Brain pericyte (primary cell): ENCODE measurements at places on chromosomes 2 and 18.

DNA sequence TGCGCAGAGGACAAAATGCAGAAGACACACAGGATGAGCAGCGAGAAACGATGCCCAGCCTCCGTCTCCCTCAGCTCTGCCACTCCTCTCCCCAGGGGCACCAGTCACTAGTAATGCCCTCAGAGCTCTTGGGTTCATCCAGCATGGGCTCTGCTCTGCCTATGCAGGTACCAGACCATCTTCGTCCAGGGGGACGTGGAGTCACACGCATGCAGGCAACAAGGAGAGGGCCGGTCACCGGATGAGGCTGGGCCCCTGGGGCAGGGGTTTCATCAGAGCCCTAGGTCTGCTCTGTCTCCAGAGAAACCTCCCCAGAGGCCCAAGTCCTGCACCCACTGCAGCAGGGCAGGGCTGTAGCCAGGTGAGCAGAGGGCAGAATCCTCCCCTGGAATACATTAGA lies 23.9 kb downstream of the RAB31 start:
- no peak for DNase-seq

- no peak for DNase-seq
Observed at GRCh38 chr2:86747711-86748639, 27.9 kb downstream of the RMND5A start.

DNA sequence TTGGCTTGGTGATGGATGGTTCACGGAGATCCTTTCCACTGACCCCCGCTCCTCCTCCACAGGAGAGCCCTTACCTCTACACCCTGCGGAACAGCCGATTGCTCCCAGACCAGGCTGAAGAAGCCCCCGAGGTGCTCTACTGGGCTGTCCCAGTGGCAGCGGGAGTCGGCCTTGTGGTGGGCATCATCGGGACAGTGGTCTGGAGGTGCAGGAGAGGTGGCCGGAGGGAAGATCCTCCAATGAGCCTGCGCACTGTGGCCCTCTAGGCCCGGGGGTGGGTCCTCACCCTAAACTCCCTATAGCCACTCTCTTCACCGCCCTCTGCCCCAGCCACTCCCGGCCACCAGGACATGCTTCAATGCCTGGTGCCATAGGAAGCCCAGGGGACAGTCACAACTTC lies 108.8 kb upstream of the PPP1CB start:
- no peak for DNase-seq

DNA sequence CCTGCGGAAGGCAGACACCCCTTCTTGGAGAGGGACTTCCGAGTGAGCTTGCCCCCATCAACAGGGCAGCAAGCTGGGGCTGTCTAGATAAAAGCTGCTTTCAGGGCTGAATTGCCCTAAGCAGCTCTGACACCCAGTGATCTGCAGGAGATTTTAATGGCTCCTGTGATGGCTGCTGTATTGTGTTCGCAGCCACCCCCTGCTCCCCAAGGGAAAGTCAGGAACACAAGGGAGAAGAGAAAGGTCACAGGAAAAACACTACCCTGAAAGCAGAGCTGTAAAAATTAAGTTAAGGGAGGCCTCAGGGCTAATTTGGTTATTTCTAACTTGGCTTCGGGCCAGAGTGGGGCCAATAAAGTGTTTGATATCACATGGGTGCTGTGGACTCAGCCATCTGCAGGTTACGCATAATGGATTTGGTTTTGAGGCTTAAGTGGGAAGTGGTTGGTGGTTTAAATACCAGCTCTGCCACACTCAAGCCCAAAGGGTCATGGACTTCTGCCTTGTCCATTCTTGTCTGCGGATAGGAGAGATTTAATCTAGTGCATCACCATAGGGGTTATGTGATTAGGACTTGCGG lies 147.6 kb downstream of the CLIP4 start:
- no peak for DNase-seq

DNA sequence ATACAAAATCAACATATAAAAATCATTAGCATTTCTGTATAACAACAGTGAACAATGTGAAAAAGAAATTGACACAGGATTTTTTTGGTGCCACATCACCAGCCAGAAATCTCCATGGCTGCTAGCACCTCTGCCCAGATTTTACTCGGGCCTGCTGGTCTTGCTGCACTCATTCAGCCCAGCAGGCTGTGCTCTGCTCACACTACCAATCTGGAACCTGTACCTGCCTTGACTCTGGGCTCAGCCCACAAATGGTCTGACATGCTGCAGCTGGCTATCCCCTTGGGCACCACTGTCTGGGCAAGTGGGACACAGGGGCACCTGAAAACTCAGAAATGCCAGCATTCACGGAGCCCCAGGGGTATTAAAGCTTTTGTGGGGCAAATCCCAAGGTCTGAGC lies 392.5 kb upstream of the NRXN1 start:
- no peak for DNase-seq

GRCh38 chr2:118812552-118812951 lies 34.9 kb downstream of the EN1 start:
- no peak for DNase-seq

- no peak for DNase-seq
Observed at GRCh38 chr2:112582314-112582746, 2.1 kb upstream of the CHCHD5 start.

DNA sequence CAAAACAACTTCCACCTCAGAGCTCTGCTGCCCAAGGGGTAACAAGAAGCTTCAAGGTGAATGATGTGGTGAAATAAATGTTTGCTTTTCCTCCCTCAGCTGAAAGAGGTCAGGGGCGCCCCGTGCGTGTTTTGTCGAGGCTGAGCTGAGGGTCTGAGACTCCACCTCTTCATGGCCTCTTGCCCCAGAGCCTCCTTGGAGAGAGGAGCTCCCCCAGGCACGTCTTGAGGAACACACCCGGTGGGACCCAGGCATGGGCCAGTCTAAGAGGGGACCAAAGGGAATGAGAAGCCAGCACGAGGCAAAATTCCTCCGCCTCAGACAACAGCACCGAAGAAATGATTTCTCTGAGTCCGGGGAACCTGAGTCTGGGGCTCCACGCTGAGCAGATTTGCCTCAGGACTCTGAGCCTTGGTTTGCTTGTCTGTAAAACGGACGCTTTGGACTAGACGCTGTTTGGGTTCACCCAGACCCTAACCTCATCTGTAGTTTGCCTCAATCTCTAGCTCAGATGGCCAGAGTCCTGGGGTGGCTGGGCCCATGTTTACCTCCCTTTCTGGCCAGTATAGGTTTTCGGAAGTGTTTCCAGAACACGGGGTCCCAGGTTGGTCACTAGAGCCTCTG lies 56.4 kb upstream of the ODC1 start:
- DNase-seq = no peak

- no peak for DNase-seq
Observed at GRCh38 chr2:149586063-149586462, 1.5 kb downstream of the MMADHC start.

DNA sequence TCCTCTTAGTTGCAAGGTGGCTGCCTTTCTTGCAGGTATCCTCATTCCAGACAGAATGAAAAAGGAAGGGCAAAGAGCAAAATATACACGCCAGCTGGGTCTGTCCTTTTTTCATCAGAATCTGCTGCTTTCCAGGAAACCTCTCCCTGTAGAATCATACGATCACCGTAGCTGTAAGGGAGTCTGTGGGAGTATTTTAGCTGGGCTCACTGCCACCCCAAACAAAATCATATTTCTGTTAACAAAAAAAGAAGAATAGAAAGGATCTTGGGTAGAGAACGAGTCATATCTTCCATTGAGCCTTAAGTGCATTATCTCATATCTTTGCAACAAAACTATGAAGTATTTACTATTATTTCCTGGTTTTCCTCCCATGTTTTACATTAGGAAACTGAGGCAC lies 15.0 kb upstream of the TANC1 start:
- no peak for DNase-seq

DNA sequence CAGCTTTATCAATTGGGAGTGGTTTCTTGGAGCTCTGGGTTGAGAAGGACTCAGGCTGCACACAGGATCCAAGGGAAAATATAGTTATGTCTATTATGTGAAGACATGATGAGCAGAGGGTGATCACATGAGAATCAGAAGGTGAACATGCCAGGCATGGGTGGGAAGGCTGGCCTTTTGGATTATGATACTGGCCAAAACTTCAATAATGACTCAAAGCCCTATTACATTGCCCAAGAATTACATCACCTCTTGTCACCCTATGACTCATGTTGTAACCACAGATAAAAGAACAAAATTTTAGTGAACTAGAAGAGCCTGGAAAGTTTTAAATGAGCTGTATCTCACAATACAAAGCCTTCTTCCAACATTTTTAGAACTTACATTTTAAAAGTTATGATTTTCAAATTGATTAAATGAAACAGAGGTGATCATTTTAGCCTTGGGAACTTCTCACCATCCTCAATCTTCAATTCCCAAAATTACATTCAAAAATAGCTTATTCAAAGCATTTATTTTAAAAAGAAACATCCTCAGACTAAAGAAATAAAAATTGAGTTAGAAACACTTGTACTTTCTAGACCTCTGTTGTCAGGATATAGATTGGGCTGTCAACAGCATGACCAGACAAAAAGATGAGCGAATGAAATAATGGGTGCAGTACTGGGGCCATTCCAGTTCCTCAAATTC lies 428.3 kb downstream of the MBD2 start:
- DNase-seq = no peak

DNA sequence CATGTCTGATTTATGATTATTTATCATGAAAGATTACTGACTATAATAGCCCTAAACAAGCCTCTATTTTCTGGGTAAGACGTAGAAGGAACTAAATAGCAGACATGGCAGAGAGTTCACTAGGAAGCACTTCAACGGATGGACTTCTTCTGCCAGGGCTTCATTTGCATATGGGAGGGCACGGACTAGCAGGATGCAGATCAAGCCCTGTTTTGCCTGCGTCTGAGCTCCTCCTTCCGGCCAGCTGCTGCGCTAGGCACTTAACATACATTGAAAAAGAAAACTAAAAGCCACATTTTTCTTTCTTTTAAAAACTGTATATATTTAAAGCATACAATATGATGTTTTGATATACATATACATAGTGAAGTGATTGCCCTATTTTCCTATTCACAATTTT lies 340.0 kb upstream of the MEX3C start:
- DNase-seq = no peak

DNA sequence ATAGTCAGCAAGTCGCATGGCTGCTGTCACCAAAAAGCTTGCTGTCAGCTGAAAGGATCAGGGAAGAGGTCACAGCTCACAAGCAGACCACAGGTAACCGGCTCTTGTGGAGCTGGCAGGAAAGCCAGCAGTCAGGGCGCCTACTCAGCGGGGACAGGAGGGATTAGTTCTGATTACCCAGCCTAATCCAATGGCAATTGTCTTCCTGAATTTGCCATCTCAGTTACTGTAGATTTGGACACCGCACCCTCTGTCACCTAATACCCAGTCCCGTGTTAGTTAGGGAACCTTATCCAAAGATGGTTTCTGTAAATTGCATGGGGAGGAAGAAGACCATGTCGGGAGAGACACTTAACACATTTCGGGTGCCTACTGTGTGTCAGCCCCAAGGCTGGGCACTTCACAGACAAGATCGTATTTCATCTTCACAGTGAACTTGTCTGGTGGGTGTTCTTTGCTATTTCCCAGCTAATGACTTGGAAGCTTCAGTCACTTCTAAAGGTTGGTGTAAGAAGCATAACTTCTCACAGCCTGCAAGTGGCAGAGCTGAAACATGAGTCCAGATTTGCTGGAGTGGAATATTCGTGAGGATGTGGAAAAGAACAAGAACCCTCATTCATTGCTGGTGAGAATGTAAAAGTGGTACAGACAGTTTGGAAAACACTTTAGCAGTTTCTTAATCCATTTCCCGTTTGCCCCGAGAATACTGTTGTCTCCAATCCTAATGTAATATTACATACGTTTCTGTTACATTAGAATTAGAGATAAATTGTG lies 9.9 kb downstream of the ALPK2 start:
- no peak for DNase-seq
